ENCODE measurements at places on chromosomes 13 and 19. TPM values are rescaled to one million over a fixed set of nuclear protein-coding genes. Genes with fewer than 3 reads are reported as not detected.

DNA sequence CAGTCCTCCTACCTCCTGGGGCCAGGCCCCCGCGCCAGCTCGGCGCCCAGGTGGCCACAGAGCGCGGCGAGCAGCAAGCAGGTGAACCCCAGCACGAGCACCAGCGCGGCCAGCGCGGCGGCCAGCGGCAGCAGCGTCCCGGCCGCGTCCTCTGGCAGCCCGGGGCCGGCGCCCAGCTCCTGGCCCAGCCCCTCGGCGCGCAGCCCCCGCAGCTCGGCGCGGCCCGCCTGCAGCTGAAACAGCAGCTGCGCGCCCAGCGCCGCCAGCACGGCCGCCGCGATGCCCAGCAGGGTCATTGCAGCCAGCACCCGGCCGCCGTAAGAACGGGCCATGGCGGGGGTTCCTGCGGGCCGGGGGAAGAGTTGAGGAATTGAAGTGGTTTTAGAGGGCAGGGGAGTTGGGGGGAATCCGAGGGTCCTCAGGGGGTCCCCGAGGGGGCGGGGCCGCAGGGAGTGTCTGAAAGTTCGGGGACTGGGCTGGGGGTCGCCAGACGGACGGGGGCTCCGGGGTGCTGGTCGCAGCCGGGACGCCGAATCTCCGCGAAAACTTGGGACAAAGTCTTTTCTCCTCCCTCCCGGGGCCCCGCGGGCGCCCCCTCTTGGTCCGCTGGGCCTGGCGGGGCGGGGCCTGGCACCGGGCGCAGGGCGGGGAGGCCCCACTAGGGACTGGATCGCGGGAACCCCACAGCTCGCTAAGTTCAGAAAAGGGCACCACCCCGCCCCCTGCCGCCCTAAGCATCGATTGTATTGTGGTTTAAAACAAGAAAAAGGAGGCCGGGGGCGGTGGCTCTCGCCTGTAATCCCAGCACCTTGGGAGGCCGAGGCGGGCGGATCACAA, at the start of gene TMEM221:
TMEM221 (minus strand) TSS at position 538 of the 837 bp plus-strand sequence; CDS start at position 332, 206 bp downstream.
- peak; percentile 53 for DNase-seq

The NCR1 gene
- not detected for total RNA-seq

DNA sequence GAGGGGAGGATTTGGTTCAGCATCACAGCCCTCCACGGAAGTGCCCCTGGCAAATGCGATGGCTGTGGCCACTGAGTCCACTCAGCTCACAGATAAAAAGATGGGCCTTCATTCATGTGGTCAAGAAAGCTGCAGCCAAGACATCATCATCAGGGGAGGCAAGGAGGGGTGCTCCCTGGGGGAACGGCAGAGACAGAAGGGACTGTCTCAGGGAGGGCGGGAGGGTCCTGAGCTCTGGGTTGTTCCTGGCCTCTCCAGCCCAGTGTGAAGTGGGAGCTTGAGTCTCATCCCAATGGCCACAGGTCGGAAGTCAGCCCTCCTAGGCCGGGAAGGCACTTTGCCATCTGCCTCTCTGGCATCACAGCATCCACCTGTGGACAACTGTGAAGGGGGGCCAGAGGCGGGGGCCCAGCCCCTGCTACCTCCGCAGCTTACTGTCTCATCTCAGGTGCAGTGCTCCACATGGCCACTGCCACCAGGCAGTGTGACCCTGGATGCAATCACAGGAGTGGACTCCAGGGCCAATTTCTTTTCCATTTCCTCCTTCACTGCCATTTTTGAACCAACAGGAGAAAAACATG, 137.8 kb upstream of the SOX1 start:
- DNase-seq = no peak

DNA sequence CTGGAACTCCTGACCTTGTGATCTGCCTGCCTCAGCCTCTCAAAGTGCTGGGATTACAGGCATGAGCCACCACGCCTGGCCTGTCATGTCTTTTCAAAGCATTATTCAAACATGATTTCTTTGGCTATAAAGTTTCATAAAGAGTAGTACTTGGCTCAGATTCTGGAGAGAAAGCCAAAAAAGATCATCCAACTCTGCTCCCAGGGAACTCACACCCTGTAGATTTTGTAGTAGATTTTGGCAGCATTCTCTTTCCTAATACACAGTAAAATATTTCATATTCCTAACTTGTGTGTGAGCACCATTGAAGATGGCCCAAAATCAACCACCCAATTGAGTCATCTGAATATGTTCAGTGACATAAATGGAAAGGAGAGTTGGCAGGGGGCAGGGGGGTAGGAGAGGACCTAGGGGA, 48.4 kb downstream of the CAB39L start:
- DNase-seq = peak; percentile 45

The SMIM7 gene
- total RNA-seq = 67.4 TPM

- no peak for DNase-seq
Measured at GRCh38 chr13:36355632-36356031, 9.4 kb upstream of the SPART start.
